ENCODE measurements at places on chromosomes 13 and 19. TPM values are rescaled to one million over a fixed set of nuclear protein-coding genes. Genes with fewer than 3 reads are reported as not detected.

GRCh38 chr13:40164133-40164532 lies 502.3 kb downstream of the FOXO1 start:
- DNase-seq: no peak

Gene FNDC3A
- total RNA-seq: 109 TPM

Gene ALOX5AP
- 10.4 TPM for total RNA-seq

DNA sequence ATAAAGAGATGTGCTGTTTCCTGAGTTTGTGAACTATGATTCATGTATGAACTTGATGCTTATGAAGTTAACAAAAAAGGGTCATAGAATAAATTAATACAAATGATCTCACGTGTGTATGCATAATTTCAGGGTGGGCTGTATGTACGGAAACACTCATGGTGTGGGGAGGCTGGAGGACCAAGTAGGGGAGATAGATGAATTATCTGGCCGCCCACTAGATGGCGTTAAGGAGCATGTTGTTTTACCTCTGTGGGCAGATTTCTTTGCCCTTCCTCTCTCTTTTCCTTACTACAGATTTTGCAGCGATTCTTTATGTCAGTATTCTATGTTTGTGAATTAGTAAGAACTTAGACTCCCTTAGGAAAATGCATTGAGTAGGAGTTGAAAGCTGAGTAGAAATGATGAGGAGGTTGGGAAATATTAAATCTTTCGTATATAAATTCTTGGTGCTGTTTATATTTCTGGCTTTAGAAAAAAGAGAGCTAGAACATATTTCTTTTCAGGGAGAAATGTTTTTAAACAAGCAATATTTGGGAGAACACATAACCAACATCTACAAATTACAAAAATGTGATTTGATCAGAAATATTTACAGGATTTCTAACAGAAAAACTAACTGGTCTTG lies 47.4 kb upstream of the TMTC4 start:
- no peak for DNase-seq

- DNase-seq: no peak
Observed at GRCh38 chr13:38635030-38635429, 51.8 kb upstream of the FREM2 start.

Gene SERTM1
- 1.7 TPM for total RNA-seq

DNA sequence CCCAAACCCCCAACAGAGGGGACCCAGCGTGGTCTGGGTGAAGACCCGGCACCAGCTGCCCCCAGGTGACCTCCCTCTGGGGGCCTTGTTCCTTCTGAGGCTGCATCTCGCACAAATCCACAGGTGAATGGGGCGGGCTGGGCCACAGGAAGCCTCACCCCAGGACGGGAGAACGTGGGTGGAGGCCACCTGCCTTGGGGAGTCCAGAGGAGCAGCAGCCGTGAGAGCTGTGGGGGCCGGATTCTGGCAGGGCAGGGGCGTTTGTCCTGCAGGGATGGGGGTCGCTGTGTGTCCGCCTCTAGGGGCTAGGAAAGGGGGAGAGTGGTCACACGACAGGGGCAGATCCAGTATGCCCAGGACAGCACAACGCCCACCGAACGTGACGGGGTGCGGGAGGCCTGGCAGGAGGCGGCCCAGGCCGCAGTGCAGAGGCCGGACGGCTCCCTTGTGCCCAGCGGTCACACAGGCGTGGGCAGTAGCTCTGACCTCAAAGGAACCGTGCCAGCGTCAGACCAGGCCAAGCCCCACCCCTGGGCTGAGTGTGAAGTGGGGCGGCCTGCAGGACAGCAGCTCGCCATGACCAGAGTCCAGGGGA lies 6.7 kb downstream of the POLR2E start:
- no peak for DNase-seq

Gene GNA15
- 6.2 TPM for total RNA-seq

- DNase-seq: no peak
Observed at GRCh38 chr19:5080030-5080654, 111.2 kb downstream of the KDM4B start.

GRCh38 chr19:35299523-35300338 lies 7.8 kb downstream of the MAG start:
- no peak for DNase-seq

- DNase-seq: no peak
Observed at GRCh38 chr19:9939301-9939913, 3.1 kb upstream of the OLFM2 start.

DNA sequence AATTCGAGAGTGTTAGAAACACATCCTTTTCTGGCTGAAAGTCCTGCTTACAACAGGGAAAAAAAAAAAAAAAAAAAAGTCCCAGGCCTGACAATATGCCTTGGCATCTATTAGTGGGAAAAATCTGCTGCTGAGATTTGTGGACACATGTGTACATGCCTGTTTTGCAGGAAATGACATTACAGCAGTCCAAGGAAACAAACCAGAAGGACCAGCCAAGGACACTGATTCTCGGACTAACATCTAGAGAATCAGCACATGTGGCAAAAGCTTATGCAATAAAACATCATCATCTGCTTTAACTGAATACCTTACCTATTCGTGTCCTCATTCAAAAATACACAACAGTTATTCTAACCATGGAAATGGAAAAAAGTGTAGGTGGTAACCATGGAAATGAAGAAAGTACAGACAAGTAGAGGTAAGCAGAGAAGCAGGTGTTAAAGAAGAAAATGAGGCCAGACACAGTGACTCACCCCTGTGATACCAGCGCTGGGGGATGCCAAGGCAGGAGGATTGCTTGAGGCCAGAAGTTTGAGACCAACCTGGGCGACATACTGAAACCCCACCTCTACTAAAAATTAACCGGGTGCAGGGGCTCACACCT lies 9.4 kb upstream of the DPY19L3 start:
- DNase-seq: no peak

DNA sequence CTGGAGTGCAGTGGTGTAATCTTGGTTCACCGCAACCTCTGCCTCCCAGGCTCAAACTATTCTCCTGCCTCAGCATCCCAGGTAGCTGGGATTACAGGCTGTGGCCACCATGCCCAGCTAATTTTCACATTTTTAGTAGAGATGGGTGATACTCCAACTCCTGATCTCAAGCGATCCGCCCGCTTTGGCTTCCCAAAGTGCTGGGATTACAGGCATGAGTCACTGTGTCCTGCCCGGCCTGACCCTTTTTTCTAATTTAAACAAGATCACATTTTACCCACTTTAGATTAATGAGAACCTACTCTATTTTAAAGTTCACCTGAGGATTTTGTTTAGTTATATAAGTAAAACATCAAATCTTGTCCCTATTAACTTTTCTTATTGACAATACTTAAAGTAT lies 91.8 kb upstream of the POSTN start:
- DNase-seq: no peak

- DNase-seq: no peak
Observed at GRCh38 chr19:19224852-19225494, 13.2 kb downstream of the NCAN start.

GRCh38 chr19:28290963-28291657 lies 921.8 kb downstream of the UQCRFS1 start:
- peak; percentile 41 for DNase-seq

GRCh38 chr19:1968279-1969175 lies 27.6 kb downstream of the CSNK1G2 start:
- no peak for DNase-seq

GRCh38 chr13:33441015-33441414 lies 155.5 kb upstream of the STARD13 start:
- no peak for DNase-seq

DNA sequence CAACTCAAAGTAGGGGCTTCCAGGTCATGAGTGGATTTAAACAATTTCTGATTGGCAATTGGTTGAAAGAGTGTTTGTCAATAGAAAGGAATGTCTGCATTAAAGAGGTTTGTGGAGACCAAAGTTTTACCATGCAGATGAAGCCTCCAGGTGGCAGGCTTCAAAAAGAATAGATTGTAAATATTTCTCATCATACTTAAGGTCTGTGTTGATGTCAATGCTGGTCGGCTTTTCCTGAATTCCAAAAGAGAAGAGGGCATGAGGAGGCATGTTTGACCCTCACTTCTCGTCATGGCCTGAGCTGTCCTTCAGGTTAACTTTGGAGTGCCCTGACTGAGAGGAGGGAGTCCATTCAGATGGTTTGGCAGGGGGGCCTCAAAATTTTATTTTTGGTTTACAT lies 125.4 kb upstream of the RFC3 start:
- DNase-seq: no peak

GRCh38 chr19:5170329-5170745 lies 170.3 kb downstream of the PTPRS start:
- no peak for DNase-seq

Gene BICRA
- 5.9 TPM for total RNA-seq

DNA sequence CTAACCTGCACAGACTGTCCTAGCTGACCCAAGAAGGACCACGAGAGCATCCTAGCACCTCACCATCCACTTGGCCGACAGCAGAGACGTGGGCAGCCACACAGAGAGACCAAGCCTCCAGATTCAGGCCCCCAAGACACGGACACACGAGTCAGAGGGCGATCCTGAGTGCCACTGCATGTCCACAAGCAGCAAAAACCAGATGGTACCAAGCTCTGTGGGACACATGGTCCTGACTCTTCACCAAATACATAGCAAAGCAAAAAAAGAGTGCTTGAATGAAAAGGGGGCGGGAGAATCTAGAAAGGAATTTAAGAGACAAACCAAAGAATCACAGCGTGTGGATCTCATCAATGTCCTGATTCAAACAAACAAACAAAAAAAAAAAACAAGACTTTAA lies 45.2 kb downstream of the MLLT1 start:
- no peak for DNase-seq

Gene FUT1
- total RNA-seq: 1.6 TPM

Gene SLC27A5
- total RNA-seq: 3.5 TPM

DNA sequence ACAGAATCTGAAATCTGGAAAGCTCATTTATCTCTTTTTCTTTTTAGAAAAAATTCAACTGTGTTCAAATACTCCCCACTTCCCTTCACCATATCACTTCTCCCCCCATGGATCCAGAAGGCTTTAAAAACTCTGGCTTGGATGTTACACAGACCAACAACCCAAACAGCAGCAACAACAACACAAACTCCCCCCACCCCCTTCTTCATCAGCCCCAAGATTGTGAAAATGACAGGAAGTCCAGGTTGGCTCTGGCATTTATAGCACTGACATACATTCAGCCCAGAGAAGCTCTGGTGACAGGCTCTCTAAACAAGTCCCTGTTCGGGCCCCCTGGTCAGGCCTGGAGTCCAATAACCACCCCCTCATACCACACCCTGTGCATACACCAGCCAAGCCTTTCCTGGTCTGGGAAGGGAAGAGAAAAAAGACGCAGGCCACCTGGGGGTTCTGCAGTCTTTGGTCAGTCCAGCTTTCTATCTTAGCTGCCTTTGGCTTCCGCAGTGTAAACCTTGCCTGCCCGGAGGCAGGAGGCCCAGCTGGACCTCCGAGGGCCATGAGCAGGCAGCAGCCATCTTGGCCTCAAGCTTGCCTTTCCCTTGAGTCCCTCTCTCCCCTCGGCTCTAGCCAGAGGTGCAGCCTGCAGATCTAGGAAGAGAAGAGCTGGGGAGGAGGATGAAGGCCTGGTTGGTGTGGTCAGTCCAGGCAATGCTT lies 6.8 kb downstream of the CDX2 start:
- no peak for DNase-seq

Measured in urinary bladder (tissue), 4 donors.